Left ventricle myocardium inferior (tissue), 1 donor: ENCODE measurements at places on chromosomes 5 and 9. TPM values are rescaled to one million over a fixed set of nuclear protein-coding genes. Genes with fewer than 3 reads are reported as not detected.

DNA sequence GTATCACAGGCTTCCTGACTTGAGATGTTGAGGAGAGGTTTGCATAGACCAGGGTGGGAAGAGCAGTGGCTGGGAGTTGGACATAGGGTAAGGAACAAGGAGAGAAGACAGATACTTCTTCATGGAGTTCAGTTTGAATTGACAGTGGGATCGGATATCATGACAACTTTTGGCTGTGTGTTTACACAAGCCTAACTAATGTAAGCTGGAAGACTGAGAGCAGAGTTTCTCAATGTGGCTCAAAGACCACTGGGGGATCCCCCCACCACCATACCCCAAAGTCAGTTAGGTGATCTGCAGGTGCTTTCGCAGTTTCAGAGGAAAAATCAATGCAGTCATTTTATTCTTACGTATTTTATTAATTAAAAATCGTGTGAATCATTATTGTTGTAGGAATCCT is 125.9 kb downstream of the AOPEP start:
- no peak for DNase-seq

- no peak for DNase-seq
These were observed 51.1 kb upstream of the SH3PXD2B start for GRCh38 chr5:172505403-172505759.

- DNase-seq = no peak
These were observed 3.7 kb upstream of the MXD3 start for GRCh38 chr5:177315411-177315810.

DNA sequence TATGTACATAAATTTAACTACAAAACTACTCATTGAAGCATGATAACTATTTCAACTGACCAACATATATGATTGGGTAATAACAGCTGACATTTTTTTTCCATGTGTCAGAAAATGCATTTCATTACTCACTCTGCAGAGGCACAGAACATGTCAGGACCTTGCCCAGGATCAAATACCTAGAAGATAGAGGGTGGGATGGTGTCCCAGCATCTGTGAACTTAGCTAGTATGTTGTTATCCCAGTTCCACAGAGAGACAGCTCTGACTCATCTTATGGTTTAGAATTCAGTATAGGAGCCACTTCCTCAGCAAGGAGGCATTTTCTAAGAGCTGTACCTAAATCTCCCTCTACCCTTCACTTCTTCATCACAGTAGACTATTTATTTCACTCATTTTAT is 1198.6 kb upstream of the ACO1 start:
- no peak for DNase-seq

DNA sequence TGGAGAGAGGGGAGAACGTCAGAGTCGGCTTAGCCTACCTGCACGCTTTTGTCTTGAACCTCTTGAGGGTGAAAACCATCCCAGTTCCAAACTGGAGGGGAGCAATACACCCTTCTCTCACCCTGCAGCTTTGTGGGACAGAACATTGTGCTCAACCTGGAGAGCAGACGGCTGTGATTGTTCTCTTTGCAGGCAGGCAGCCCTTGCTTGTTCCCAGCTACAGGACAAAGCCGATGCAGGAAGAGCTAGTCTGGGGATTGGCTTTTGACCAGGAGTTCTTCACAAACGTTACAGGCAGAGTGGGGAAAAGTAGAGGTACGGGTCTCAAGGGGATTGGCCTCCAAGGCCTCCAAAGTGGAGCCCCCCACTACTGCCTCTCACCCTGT is 33.9 kb upstream of the ARHGAP26 start:
- DNase-seq = no peak

GRCh38 chr9:21542787-21543186 is 60.7 kb upstream of the IFNE start:
- no peak for DNase-seq

- no peak for DNase-seq
These were observed 107.9 kb downstream of the NDUFAF2 start for GRCh38 chr5:61052882-61053281.

ZNF883 gene
- 6.2 TPM for total RNA-seq

GRCh38 chr5:53974021-53974420 is 336.4 kb downstream of the ARL15 start:
- no peak for DNase-seq

DNA sequence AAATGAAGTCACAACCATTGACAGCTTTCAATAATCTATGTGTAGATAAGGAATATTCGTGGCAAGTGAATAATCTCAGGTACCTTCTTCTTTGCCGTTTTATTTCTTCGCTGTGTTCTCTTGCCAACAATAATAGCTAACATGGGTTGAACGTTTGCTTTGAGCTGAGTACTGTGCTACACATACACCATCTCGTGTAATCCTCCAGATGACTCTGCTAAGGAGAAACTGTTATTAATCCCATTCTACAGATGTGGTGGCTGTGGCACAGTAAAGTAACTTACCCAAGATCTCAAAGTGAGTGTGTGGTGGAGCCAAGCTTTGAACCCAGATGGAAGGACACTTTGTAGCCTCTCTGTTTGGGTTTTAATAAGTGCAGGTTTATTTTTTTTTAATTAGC is 179.7 kb downstream of the C9orf152 start:
- no peak for DNase-seq

DNA sequence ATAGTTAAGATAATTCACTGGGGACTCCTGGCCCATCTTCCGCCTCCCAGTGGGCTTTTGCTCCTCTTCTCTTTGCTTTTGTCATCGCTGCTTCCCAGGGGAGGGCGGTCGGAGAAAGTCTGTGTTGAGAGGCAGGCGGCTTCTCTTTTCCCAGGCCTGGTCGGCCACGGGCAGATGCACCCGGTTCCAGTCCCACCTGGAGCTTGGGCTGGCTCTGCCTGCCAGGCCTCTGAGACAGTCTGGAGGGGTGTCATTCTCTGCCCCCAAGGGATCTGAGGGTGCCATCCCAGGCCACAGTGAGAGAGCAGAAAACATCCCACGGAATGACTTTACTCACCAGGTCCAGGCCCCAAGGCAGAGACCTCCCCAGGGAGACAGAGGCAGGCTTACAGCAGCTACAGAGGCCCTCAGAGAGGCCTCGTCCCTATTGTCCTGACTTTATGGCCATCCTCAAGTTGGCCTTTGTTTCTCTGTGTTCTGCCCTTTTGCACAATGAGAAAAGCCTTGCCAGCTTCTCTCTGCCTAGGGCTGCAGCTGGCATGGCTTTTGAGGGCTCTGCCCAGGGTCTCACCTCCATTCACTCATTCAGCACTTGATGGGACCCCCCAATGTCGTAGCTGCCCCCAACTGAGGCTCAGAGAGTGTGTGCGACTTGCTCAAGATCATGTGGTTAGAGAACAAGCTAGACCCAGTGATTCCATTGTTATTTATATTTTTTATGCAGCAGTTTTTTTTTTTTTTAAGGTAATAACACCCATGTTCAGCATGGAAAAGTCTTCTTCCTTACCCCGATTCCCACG is 44.2 kb upstream of the BOD1 start:
- DNase-seq = no peak
